Stimulated activated CD4-positive, alpha-beta T cell treated with anti-CD3 and anti-CD28 coated beads, TNF-alpha, amount 100 ng/mL, for 24 hours (primary cell): ENCODE measurements at places on chromosomes 1 and 21.

GRCh38 chr21:37937668-37938067 lies 21.4 kb upstream of the KCNJ6 start:
- no peak for DNase-seq

DNA sequence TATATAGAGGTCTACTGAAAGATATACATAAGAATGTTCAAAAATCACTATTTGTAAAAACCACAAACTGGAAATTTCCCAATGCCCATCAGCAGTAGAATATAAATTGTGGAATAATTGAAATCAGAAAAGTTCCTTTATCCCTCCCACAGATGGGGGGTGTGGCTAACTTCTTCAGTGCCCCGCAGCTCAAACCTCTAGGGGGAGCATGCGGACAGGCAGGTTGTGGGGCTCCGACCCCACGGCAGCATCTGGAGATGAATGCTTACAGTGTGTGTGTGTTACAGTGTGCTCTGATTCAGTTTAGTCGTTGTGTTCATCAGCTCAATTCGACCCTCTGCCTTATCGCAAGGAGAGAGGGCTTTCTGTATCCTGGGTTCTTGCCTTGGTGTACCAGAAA lies 262.1 kb upstream of the LRRC7 start:
- no peak for DNase-seq

DNA sequence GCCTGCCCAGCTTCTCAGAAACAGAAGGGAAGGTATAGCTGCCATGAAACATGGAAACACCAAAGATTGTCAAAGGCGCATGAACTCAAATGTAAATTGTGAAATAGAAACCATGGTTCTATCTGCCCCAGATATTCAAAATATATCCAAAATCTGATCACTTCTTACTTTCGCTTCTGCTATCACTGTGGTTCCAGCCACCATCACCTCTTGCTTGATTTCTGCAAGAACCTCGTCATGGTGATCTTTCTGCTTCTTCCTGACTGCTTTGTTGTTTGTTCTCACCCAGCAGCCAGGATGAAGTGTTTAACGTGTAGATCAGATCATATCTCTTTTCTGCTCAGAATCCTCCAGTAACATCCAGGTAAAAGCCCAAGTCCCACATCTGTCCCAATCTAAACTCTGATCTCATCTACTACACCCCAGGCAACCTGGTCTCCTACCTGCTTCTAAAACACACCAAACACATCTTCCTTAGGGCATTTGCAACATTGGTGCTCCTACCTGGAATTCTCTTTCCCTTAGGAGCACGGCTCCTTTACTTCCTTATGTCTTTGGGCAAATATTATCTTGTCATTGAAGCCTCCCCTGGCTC lies 10.5 kb upstream of the LMO4 start:
- DNase-seq: no peak

DNA sequence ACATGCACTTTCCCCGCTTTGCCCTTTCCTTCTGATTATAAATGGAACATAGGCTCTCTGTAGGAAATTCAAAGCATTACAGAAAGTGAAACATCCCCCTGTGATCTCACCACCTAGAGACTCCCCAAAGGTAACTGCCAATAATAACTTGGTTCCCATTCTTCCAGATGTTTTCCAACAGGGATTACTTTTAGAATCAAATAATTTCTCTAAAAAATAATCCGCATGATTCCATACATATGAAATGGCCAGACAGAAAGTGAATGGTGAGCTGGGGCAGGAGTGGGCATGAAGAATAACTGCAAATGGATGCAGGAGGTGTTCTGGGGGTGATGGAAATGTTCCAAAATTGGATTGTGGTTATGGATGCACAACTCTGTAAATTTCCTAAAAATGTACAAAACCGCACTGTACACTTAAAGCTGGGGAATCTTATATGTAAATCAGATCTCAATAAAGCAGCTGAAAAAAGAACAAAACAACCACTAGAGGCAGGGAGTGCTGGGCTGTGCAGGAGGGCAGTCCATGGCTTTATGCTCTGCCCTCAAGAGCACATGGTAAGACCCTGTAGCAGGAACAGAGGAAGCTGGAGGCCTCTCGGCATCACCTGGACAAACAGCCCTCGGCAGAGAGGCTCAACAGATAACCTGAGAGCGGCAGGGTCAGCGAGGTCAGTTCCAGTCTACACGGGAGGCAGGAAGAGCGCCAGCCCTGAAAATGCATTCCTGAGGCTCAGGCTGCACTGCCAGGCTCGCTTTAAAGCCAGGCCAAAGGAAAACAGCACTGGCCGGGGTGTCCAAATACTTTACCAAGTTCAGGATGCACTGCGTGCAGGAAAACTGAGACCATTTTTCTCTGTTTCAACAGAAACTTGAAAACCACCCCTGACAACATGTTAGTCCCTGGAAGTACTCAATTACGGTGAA lies 39.7 kb downstream of the CAPZB start:
- DNase-seq: no peak

DNA sequence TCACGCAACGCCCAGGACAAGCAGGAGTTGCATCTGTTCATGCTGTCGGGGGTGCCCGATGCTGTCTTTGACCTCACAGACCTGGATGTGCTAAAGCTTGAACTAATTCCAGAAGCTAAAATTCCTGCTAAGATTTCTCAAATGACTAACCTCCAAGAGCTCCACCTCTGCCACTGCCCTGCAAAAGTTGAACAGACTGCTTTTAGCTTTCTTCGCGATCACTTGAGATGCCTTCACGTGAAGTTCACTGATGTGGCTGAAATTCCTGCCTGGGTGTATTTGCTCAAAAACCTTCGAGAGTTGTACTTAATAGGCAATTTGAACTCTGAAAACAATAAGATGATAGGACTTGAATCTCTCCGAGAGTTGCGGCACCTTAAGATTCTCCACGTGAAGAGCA lies 60.4 kb upstream of the ZNF326 start:
- no peak for DNase-seq

- peak; percentile 55 for DNase-seq
Measured at GRCh38 chr1:1891349-1892078, 627 bp upstream of the GNB1 start.

- DNase-seq: no peak
Measured at GRCh38 chr1:19974822-19975416, 4.5 kb downstream of the PLA2G2A start.

DNA sequence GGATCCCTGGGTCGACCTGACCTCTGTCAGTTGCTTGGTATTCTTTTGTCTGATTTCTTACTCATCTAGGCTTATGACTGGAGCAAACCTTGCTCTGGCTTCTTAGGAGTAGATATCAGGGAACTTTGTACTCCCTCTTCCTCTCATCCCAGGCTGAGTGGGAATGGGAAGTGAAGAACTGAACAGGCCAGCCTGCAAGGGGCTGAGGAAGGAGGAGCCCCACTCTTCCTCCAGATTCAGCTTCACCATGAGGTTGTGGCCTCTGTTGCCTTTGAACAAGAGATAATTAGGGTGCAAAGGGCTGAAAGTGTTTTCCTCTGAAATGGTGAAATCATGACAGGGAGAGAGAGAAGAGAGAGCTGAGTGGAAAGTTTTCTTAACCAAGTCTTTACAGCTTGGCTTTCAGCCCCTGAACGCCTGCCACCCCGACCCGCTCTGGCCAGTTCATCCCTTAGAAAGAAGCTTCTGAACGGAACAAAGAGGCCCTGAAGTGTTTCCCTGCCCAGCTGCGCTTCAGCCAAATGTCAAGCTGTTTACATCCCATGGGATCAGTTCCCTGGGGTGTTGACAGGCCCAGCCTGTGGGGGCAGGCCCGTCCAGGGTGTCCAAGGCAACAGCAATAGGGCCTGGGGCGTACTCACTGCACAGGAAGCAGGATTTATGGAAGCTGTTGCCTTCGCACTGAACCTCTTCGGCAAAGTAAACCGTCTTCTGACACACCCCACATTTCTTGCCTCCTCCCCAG lies 11.2 kb downstream of the CSRP1 start:
- DNase-seq: no peak

DNA sequence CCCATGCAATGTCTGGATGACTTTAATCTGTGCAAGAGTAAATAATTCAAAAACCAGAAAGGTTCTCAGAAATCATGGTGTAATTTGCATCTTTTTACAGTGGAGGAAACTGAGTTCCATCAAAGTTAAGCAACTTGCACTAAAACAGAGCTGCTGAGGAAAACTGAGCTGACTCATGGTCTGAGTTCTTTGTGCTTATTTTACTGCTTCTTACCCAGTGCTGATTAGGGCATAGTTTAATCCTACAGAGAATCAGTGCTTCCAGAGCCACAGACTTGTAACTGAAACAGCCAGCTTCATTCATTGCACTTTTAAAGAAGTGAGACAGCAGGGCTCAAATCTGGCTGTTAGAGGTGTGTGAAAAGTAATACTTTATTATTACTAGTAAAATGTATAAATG lies 10.9 kb upstream of the RWDD3 start:
- no peak for DNase-seq

GRCh38 chr1:192697771-192698170 lies 61.8 kb downstream of the RGS13 start:
- DNase-seq: no peak

- no peak for DNase-seq
Measured at GRCh38 chr1:17874231-17874630, 119.1 kb downstream of the ACTL8 start.

- DNase-seq: no peak
Measured at GRCh38 chr1:51423073-51423821, 92.9 kb upstream of the TTC39A start.
